Psoas muscle (tissue), 8 donors: ENCODE measurements at places on chromosomes 16 and 17.
A peak's percentile ranks its signal among the peaks of the same experiment; 100 is the strongest.

GRCh38 chr16:5002699-5003143, 31.0 kb downstream of the NAGPA start:
- DNase-seq, result no peak

- DNase-seq, result no peak
Observed at GRCh38 chr16:66462912-66463311, 35.8 kb downstream of the BEAN1 start.

- DNase-seq, result no peak
Observed at GRCh38 chr17:11608396-11608795, 10.1 kb downstream of the DNAH9 start.

- DNase-seq, result no peak
Observed at GRCh38 chr17:11493936-11494335, 104.3 kb upstream of the DNAH9 start.

DNA sequence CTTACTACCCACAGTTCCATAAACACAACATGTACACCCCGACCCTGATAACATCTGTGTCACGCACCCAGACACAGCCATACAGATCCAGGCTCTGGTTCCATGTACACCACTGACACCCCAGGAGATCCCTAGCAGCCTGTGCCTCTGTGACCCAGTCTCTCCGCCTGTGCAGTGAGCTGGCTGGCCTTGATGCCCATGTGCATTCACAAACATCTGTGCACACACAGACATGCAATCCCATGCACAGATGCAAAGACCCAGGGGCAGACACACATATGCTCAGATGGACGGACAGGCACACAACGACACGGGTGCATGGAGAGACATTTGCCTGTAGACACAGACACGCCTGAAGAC, 4.1 kb downstream of the CCDC102A start:
- DNase-seq, result no peak

DNA sequence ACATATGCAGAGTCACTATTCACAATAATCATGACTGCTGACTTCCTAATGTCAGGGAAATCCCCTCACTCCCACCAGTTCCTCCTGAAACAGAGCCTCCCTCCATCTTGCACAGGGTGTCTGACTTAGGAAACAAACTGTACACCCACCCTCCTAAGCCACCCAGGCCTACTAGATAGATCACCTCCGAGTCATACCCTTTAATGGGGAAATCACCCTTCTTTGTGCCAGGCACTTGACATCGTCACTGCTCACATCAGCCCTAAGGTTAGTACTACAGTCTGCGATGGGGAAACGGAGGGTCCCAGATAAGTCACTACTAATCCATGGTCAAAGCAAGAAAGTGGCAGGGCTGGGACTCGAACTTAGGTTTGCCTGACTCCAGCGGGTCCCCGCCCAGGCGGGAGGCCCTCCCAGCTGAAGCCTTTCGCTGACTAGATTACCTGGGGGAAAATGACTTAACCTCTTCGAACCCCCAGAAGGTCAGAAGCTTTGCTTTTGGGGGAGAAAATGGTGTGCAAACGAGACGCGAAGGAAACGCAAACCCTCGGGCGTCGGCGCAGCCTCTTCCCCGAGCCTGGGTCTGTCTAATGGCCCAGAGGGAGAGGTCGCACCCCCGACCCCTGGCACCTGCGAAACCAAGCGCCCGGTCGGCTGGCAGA, 3.4 kb upstream of the MLLT6 start:
- no peak for DNase-seq

GRCh38 chr17:3003296-3004149, 59.9 kb downstream of the OR1D5 start:
- DNase-seq, result peak; percentile 47
